ENCODE measurements at places on chromosomes 11 and 22.

DNA sequence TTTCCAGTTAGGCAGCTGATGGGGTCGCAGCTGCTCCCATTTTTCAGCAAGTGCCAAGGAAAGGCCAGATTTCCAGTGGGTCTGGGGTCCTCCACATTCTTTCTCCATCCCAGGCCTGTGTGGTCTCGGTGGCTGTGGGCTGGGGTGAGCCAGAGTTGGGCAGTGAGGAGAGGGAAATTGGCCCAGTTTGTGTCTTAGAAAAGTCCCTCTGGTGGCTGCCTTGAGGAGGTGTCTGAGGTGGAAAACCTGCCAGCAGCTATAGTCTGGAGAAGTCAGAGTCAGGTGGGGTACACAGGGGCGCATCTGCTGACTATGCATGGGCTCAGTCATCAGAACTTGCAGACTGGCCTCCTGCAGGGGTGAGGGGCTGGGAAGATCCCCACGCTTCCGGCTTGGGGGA lies 30.5 kb downstream of the MRGPRD start:
- no peak for DNase-seq

DNA sequence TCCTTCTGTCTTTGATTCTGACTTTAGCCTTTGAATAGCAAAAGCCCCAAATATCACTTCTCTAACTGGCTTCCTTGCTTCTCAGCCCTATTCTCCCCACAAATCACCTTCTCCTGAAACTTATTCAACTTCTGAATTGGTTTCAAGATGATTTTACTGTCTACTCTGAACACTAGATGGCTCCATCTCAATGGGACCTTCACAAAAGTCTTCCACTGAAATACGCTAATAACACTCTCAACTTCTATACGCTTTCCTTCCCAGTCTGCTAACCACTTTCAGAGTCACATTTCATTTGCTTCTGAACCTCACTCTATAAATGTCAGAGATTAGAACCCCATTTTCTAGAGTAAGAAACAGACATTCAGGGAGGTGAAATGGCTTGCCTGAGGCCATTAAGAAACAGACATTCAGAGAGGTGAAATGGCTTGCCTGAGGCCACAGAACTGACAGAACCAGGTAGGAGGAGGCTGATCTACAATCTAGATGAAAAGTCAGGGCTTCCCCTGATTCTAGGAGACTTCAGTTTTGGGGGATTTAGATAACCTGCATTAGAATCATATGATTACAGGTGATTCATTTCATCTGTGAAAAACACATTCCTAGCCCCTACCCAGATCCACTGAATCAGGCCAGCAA lies 20.6 kb downstream of the MORC2 start:
- no peak for DNase-seq

DNA sequence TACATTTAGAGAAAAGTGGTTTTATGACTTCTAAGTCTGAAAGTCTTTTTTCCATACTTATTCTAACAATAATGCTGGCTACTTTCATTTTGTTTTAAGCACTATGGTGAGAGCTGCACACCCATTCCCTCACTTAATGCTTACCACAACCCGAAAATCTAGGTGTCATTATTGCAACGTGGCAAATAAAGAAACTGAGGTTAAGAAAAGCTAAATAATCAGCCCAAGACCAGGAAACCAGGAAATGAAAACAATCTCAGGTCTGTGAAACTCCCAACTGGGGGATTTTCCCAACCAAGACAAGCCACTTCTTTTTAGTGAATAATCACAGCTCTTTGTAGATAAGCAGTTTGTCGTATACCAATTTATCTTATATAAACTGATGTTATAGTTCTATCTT lies 126.3 kb downstream of the SLC1A2 start:
- DNase-seq, result no peak

GRCh38 chr11:77871855-77872254 lies 50.9 kb downstream of the AAMDC start:
- DNase-seq, result no peak

GRCh38 chr11:34614344-34615104 lies 6.4 kb upstream of the EHF start:
- DNase-seq, result no peak

DNA sequence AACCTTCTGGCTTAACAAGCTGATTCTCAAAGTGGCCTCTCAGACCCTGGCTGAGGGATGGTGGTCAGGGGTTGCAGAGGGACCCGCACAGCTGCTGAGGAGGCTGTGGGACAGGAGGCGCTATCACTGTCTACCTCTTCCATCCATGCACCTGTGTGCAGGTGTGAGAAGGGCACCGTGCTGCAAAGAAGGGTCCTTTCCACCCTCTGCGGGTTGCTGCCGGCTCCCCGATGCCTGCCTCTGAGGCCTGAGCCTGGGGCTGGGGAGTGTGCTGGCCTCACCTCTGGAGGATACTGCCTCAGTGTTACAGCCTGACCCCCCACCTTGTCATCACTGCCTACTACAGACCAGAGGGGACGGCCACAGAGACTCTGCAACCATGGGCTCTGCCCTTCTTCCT lies 66.1 kb upstream of the B3GAT1 start:
- no peak for DNase-seq

DNA sequence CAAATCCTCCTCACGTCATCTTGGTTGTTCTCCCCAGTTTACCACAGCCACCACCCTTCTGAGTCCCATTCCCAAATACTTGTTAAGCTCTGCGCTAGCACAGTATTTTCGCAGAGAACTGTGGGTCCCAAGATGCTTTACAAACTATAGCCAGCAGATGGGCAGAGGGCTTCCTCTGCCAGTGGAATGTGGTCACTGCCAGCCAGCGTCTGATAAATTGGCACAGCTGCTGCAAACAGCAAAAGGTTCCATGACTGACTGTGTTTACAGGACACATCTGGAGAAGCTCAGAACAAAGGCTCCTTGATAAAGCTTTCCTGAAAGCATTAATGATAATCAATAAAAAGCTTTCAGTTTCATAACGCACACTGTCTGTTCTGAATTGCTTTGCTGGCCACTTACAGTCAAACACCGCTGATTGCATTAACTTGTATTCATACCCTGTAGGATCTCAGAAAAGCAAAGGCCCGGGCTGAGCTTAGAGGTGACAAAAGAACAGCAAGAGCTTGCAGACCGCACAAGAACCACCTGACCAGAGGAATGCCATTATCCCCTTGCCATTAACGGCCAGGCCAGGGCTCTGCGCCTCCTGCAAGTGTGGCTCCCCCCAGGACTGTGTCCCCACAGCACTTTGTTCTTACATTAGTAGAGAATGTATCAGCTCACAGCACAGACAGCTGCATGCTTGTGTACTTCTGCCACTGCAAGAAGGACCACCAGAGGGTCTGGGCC lies 120.6 kb downstream of the MICAL3 start:
- peak; percentile 30 for DNase-seq

- no peak for DNase-seq
These were observed at the start of gene ME3 for GRCh38 chr11:86672007-86672621. ME3 (minus strand) TSS chr11:86672616.

GRCh38 chr11:106524436-106524835 lies 447.0 kb downstream of the AASDHPPT start:
- no peak for DNase-seq

GRCh38 chr11:12853325-12853651 lies 155.8 kb upstream of the RASSF10 start:
- no peak for DNase-seq

- DNase-seq, result peak; percentile 55
These were observed at the start of gene ELMOD1 for GRCh38 chr11:107590460-107591377. ELMOD1 (plus strand) TSS chr11:107591147; CDS start chr11:107618190, 27,043 bp downstream.

DNA sequence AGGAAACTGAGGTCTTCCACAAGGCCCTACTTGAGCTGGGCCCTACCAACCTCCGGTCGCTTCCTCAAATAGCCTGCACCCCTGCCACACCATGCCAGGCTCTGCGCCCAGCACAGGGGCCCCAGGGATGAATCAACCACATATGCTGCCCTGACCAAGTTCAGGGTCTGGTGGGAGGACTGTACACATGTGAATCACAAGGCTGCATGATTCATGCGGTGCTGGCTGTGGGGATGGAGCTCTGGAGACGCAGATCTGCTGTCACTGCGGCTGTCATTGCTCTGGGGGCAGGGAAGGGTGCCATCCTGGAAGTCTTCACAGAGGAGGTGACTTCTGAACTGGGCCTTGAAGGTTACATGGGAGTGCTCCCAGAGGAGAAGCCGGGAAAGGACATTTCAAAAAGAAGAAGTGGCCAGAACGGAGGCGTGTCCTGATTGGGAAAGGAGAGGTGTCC lies 21.5 kb downstream of the CYTH4 start:
- no peak for DNase-seq

- DNase-seq, result no peak
These were observed 12.2 kb upstream of the TPST2 start for GRCh38 chr22:26602127-26602526.

GRCh38 chr11:86183694-86184093 lies 60.9 kb upstream of the EED start:
- no peak for DNase-seq

DNA sequence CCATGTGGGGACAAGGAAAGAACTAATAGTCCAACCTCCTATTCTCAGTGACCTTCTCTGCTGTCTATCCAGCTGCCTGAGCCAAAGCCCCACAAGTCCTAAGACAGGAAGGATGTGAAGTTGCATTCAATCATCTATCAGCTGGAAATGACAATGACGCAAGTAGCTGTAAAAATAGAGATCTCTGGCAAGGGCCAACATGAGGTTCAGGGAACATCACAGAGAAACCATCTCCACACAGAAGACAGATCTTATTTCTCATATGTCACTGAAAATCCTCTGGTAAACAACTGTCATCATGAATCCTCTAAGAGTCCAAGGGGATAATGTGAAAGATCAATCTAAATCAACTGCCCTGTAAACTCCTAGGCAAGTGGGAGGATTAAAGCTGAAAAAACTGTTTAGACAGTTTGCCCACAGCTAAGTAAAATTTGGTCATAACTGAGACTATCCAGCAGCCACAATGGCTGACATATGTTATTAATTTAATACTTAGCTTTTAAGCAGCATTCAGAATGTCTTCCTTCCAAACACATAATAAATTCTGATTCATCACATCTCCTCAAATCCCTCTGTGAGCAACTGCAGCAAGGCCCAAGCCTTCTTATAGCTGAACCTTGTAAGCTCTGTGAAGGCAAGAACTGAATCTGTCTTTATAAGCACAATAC lies 52.1 kb downstream of the ALG9 start:
- no peak for DNase-seq

DNA sequence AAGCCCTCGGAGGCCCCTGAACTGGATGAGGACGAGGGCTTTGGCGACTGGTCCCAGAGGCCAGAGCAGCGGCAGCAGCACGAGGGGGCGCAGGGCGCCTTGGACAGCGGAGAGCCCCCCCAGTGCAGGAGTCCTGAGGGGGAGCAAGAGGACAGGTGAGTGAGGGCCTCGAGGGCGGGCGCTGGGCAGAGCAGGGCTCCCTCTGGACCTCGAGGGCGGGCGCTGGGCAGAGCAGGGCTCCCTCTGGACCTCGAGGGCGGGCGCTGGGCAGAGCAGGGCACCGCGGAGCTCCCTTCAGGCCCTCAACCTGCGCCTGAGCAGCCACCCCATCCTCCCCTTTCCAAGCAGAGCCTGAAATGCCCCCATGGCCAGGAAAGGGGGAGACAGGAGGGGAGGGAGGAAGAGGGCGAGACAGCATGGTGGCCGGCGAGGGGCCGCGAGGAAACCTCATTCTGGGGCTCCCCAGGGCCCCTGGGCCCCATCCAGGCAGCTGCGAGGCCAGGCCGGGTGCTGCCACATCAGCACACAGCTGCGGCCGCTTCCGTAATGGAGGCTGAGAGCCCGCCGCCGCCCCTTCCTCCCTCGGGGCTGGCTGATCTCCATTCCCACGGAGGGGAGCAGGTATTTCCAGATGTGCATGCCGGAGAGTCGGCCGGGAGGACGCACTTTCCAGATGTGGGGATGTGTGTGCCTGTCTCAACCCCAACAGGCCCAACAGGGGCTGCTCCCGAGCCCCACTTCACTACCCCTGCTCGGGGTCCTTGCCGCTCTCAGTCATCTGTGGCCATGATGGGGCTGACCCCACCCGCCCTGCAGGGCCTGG lies 10.0 kb downstream of the PRR33 start:
- no peak for DNase-seq

- no peak for DNase-seq
These were observed 2.2 kb downstream of the B3GNT6 start for GRCh38 chr11:77036398-77036797.

DNA sequence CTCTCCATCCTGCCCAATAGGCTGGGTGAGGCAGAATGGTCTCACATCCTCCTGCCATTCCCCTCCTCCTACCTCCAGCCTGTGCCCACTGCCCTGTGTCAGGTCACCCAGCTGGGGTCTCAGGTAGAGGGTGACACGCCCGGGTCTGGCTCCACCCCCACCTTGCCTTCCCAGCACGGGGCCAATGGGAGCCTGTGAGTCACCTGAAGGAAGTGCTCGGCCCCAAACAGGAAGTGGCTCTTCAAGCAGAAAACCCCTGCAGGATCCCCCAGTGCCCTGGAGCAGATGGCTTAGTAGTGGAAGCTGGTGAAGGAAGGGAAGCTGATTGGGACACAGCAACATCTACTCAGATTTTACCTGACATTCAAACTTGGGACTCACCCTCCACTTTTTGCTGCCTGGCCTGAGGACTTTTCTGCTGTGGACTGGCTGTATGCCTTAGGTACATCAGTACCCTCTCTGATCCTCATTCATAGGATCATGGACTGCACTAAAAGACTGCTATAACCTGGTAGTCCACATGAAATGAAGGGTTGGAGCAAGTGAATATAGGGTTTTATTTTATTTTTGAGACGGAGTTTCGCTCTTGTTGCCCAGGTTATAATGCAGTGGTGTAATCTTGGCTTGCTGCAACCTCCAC lies 33.4 kb downstream of the GDPD5 start:
- no peak for DNase-seq

GRCh38 chr11:77118086-77118485 lies 10.0 kb upstream of the MYO7A start:
- no peak for DNase-seq

- DNase-seq, result no peak
These were observed 10.4 kb downstream of the P2RY2 start for GRCh38 chr11:73228268-73229134.

GRCh38 chr11:131370901-131371790 lies 731 bp downstream of the NTM start:
- no peak for DNase-seq

GRCh38 chr11:32440916-32441315 lies 5.6 kb upstream of the WT1 start:
- DNase-seq, result no peak

DNA sequence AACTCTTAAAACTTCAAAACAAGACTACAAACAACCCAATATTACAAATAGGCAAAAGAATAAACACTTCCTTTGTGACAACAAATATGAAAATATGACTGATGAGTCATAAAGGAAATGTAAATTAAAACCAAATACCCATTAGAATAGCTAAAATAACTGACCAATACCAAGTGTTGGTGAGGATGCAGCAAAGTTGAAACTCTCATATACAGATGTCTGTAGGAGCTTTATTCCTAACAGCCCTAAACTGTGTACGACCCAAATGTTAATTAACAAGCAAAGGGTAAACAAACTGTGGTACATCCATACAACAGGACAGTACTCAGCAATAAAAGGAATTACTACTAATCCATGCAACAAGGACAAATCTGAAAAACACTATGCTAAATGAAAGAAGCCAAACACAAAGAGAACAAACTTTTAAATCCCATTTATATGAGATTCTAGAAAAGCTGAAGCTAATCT lies 43.0 kb downstream of the MAPK1 start:
- DNase-seq, result no peak
